Esophagus mucosa (tissue), 1 donor: ENCODE measurements at places on chromosomes 7 and 10. TPM values are rescaled to one million over a fixed set of nuclear protein-coding genes. Genes with fewer than 3 reads are reported as not detected.
A peak's percentile ranks its signal among the peaks of the same experiment; 100 is the strongest.

The ECD gene
- total RNA-seq: 20.0 TPM

The LLCFC1 gene
- not detected for total RNA-seq

The CYP3A7 gene
- not detected for total RNA-seq

The FAM131B gene
- 0.44 TPM for total RNA-seq

The TMEM176B gene
- 4.2 TPM for total RNA-seq

GRCh38 chr7:148661471-148661870 is 37.2 kb upstream of the CUL1 start:
- ATAC-seq: no peak

DNA sequence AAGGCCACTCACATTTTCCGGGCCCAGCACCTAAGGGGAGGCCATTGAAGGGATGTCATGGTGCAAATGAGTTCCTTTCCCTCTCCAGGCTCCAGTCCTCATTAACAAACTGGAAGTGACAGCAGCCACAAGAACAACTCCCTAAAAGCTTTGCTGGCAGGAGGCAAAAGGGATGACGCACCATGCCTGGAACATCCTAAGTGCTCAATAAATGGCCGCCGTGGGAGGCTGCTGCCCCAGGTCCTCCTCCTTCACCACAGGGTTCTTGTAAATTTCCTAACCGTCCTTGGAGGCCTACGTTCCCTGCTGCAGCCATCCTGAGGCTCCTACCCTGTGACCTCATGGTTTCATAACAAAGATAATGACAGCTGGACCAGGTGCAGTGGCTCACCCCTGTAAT is 41.3 kb upstream of the CAMK1D start:
- no peak for ATAC-seq

DNA sequence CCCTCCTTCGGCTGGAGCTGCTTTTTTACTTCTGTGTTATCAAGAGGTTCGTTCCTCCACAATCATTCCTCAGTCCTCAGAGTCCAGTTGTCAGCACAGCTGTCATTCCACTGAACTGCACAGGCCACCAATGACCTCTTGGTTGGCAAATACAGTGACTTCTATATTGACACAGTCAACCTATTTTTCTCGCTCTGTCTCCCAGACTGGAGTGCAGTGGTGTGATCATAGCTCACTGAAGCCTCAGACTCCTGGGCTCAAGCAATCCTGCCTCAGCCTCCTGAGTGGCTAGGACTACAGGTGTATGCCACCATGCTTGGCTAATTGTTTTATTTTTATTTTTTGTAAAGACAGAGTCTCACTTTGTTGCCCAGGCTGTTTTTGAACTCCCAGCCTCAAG is 27.7 kb downstream of the CRCP start:
- no peak for ATAC-seq

DNA sequence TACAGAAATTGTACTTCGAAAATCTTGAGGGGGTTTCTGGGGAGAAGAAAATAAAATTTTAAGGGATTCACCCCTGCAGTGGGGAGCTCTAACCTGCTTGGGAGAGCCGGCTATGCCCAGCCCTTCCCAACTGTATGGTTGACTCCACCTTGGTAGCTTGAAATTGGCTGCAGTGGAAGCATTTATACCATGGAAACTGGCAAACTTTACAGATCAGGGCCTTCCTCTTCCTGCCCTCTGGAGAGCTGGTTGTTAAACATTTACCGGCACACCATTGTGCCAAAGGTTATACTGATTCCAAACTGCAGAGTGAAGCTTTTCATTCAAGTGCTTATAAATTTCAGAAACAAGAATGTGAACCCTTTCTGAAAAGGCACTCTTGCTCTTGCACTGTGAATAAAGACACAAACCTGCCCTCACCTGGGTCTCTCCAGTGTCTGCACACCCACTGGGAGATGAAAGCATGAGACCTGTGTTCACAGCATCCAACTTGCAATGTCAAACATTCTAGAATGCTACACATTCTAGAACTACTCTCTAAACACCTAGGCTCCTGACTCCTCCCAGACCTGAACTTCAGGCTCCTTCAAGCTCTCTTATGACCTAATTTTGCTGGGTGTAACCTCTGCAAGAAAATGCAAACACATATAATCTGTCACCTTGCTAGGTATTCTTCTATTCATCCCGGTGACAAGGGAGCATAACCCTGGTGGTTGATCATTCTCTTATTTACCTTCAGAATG is 44.7 kb downstream of the ABLIM1 start:
- peak; percentile 82 for ATAC-seq

GRCh38 chr7:124130-124949 is 68.0 kb upstream of the FAM20C start:
- ATAC-seq: no peak

DNA sequence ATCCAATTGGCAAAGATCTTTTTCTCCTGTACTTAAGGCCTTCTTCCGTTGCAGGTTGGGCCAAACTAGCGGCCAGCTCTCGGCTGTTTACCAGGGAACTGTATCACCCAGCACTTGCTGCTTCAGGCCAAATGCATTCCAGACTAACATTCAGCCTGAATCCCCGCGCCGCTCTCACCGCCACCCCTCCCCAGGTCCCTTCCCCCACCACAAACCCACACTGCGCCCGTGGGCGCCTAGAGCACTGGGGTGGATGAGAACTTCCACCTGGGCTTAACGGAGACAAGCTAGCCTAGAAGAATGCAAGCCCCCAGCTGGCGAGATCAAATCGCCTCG is 676 bp downstream of the TCAF1 start:
- ATAC-seq: peak; percentile 12
